ENCODE measurements at places on chromosomes 5 and 9.

GRCh38 chr5:85512896-85513295 lies 1104.8 kb upstream of the COX7C start:
- DNase-seq = no peak

DNA sequence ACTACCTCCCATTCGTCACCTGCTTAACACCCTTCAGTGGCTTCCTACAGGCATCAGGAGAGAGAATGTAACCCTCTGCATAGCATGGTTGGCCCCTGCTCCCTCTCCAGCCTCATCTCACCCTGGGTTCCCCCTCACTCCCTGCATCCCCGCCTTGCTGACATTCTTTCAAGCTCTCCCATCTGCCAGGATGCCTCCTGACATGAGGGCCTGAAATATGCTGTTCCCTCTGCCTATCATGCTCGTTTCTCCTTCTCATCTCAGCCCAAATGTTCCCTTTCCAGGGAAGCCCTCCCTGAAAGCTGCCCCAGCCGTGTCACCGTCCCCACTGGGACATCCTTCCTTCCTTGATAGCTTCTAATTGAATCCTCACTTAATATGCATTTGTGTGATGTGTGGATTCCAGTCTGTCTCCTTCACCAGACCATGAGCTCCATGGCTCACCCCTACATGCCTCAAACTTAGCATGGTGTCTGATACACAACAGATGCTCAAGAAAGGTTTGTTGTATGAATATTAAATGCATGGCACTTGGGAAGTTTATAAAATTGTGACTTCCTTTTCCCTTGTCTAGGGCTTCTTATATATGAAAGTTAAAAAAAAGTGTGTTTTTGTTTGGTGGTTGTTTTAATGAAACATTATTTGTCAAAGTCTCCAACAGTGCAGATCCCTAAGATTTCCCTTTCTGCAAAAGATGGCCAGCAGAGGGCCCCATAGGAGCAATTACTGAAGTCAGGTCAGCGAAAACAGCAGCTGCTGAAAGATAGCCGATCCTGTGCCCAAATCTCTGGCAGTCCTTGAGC lies 7.3 kb upstream of the C5orf58 start:
- peak; percentile 64 for DNase-seq

DNA sequence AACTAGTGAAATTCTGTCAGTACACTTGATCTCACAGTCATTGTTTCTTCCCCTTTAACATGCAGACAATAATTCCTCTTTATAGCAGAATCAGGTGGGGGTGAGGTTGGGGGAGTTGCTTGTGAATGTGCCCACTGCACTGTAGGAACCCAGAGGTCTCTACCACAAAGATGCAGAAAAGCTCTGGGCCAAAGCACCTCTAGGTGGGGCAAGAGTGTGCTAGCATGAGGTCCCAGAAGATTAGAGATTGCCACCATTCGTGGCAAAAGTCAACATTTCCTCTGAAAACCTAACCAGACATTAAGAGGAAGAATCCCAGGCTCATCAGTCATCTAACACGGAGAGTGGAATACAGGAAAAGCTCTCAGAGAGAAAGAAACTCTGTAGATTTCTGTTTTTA lies 74.5 kb downstream of the PTCD2 start:
- DNase-seq = peak; percentile 46

GRCh38 chr9:135225619-135226228 lies 138.3 kb downstream of the OLFM1 start:
- no peak for DNase-seq

- DNase-seq = peak; percentile 22
Observed at GRCh38 chr5:133606835-133607234, 5.5 kb downstream of the FSTL4 start.

GRCh38 chr5:66796305-66797292 lies 200.4 kb downstream of the MAST4 start:
- no peak for DNase-seq

Measured in endothelial cell of umbilical vein (primary cell).